Glutamatergic neuron (in vitro differentiated cells): ENCODE measurements at places on chromosomes 2 and 18.

DNA sequence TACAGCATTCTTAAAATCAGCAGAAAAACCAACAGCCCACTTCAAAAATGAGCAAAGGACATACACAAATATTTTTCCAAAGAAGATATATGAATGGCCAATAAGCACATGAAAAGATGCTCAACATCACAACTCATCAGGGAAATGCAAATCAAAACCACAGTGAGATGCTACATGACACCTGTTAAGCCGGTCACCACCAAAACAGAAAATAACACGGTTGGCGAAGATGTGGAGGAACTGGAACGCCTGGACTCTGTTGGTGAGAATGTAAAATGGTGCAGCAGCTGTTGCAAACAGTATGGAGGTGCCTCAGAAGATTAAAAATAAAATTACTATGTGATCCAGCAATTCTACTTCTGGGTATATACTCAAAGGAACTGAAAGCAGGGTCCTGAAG, 184.8 kb downstream of the INHBB start:
- no peak for DNase-seq

GRCh38 chr2:9837451-9837850, 5.8 kb upstream of the TAF1B start:
- DNase-seq: no peak

- no peak for DNase-seq
Measured at GRCh38 chr2:205484764-205485163, 197.5 kb upstream of the NRP2 start.

DNA sequence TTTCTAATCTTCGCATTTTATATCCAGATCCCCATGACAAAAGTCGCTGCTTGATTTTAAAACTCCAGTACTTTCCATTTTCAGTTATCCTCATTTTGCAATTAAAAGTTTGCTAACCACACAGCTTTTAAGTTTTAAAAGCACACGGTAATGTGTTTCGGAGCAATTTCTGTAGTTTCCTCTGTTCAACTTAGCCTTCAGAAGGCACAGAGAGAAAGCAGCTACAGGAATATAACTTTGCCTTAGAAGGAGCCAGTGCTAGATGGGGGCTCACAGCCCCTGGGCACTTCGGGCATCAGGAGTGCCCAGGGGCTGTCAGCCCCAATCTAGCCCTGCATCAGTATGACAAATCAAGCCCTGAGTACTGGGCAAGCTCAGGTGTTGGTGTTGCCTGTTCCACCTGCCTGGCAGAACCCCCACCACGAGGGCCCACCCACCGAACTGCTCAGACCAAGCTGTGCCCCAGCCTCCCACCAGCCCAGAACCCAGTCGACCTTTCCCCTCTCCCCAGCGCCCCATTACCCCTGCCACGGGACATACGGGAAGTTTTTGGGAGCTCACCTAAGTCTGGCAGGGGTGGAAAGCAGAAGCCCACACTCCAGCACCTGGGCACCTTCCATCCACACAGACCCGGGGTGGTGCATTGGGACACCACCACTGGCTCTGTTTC, 47.3 kb downstream of the TRABD2A start:
- no peak for DNase-seq

DNA sequence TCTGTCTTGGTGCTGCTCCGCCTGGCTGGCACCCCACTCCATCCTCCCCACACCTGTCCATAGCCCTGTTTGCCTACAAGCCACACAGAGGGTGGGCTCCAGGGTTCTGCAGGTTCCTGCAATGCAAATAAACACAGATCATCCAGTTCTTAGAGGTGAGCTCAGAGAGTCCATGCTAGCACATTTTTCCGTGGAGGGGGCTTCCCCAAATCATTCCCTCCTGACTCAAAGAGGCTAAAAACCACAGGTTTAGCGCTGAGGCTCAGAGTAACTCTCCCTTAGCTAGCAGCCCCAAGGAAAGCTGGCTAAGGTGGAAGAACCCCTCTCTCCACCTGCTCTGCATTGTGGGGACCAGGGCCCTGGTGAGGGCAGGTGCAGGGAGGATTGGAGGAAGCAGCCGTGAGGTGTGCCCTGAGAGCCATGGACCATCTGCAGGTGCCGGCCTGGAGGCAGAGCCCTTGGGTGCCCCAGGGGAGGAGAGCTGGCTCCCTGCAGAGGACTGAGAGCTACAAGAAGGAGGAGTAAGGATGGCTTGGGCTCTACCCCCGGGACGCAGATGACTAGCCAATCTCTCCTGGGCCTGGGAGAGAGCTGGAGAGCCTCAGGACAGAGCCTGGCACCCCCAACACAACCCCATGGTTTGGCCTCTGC, 23.8 kb upstream of the TEX44 start:
- no peak for DNase-seq

DNA sequence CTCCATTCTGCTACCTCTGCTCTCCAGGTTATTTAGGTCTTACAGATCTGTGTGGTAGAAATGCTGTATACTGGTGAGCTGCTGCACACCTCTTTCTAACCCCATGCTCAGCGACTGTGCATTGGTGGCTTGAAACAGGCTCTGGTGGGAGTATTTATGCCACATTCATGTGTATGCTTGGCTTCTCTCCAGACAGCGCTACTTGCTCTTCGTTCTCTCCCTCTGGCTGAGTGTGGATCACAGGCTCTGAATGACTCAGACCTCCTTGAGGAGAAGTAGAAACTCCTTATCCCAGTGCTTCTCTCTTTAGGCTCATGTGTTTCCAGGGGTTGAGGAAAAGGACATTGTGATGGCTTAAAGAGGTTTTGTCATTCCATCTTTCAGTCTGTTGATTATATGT, 54.9 kb downstream of the FHOD3 start:
- DNase-seq: no peak

GRCh38 chr18:72819050-72819449, 48.7 kb downstream of the NETO1 start:
- DNase-seq: no peak

DNA sequence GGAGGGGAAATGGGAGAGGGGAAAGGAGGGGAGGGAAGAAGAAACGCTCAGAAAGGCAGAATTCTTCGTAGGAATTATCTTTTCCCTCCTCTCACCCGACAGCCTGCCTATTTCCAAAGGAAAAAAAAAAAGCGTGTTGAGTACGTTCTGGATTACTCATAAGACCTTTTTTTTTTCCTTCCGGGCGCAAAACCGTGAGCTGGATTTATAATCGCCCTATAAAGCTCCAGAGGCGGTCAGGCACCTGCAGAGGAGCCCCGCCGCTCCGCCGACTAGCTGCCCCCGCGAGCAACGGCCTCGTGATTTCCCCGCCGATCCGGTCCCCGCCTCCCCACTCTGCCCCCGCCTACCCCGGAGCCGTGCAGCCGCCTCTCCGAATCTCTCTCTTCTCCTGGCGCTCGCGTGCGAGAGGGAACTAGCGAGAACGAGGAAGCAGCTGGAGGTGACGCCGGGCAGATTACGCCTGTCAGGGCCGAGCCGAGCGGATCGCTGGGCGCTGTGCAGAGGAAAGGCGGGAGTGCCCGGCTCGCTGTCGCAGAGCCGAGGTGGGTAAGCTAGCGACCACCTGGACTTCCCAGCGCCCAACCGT, at the start of gene GAD1:
Gene GAD1, plus strand, starts transcription at position 384 of the 589 bp plus-strand sequence. CDS start 1,705 bp downstream, outside the sequence.
- peak; percentile 72 for DNase-seq

- no peak for DNase-seq
Measured at GRCh38 chr18:77178559-77178958, 46.0 kb upstream of the MBP start.

GRCh38 chr2:68909793-68910674, 38.8 kb upstream of the BMP10 start:
- peak; percentile 85 for DNase-seq

DNA sequence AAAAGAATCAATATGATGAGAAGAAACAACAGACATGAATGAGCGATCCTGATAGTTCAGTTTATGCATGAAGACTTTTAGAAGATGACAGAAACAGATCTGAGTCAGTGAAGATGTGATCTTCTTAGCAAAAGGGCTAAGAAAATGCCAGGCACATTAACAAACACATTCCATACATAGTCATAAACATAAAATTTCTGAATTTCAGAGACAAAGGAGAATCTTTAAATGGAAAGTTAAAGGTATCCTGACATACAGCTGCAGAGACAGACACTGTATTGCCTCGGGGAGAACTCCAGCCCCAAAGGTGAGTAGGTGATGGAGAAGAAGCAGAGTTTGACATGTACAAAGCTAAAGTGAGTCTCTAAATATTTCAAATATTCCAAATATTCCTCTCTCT, 40.6 kb upstream of the FN1 start:
- no peak for DNase-seq

DNA sequence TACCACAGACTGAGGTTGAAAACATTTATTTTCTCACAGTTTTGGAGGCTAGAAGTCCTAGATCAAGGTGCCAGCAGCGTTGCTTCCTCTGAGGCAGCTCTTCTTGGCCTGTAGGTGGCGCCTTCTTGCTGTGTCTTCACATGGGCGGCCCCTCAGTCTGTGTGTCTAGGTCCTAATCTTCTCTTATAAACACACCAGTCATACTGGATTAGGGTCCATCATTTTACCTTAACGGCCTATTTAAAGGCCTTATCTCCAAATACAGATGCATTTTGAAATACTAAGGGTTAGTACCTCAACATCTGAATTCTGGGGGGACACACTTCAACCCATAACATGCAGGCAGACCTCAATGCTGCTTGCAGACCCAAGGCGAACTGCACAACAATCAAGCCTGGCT, 4.4 kb upstream of the RMC1 start:
- peak; percentile 71 for DNase-seq

DNA sequence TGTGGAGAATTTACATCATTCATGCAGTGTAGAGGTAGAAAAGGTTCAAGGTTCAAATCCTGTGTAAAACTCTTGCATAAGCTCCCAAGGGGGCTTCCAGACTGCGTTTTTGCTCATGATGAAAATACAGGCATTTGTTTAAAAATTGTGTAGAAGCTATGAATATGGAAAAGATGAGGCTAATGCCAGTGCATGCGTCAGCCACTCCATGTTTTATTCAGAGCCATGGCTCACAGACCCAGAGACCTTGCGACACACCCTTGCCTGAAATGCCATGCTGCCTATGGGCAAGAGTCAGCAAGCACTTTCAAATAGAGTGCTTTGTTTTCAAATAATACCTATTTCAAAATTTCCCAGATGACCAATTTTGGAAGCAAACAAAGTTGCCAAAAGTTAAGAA, 262.3 kb downstream of the TRIB2 start:
- DNase-seq: no peak

DNA sequence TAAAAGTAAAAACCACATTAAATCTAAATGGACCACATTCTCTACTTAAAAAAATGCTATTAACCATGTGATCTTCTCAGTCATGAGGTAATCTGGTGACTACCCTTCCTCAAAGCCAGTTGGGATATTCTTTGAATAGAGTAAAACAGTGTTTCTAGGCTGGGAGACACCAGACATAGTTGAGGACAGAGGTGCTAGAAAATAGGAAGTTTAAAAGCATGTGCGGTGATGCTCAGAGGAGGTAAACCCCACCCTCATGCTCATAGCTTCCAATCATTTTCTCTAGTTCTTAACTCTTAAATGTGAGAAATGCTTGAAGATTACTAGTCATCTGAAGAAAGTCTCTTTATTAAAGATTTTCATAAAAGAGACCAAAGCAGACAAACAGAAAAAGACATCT, 30.7 kb upstream of the ELAC1 start:
- no peak for DNase-seq

- DNase-seq: no peak
Measured at GRCh38 chr2:231934441-231935206, 8.4 kb upstream of the NPPC start.

- no peak for DNase-seq
Measured at GRCh38 chr2:168971261-168971660, 59.9 kb downstream of the ABCB11 start.

GRCh38 chr2:43104106-43104505, 122.3 kb downstream of the ZFP36L2 start:
- DNase-seq: no peak

- DNase-seq: peak; percentile 61
Measured at GRCh38 chr2:29920631-29921559, 491 bp downstream of the ALK start.

GRCh38 chr2:241467777-241468475, 40.5 kb downstream of the STK25 start:
- no peak for DNase-seq

GRCh38 chr2:236568068-236568921, 1.3 kb upstream of the ACKR3 start:
- peak; percentile 50 for DNase-seq

- no peak for DNase-seq
Measured at GRCh38 chr18:68992719-68993482, 195.0 kb downstream of the CCDC102B start.

GRCh38 chr2:172552547-172553291, 3.2 kb upstream of the PDK1 start:
- DNase-seq: no peak

GRCh38 chr2:195477996-195478382, 179.0 kb upstream of the SLC39A10 start:
- no peak for DNase-seq

GRCh38 chr2:150624001-150624401, 136.5 kb upstream of the RND3 start:
- no peak for DNase-seq

- no peak for DNase-seq
Measured at GRCh38 chr2:2021995-2022394, 277.7 kb upstream of the PXDN start.

- DNase-seq: no peak
Measured at GRCh38 chr2:16152071-16152927, 211.9 kb downstream of the MYCN start.

DNA sequence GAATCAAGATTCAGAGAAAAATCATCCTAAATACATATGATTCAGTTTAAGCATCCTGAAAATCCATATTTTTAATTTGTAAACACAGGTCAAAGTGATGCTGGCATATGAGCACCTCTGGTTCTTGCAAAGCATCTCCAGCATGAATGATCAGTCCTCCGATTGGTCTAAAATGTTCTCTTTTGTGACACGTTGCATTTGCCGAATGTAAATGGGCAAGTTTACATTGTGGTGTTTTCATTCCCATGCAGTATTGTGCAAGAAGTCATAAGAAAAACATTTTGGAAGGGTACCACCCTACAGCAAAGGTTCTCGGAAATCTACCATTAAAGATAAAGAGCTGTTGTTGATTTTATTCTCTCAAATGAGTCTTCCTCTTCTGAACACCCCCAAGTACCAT, 108.0 kb upstream of the UNC80 start:
- DNase-seq: no peak

DNA sequence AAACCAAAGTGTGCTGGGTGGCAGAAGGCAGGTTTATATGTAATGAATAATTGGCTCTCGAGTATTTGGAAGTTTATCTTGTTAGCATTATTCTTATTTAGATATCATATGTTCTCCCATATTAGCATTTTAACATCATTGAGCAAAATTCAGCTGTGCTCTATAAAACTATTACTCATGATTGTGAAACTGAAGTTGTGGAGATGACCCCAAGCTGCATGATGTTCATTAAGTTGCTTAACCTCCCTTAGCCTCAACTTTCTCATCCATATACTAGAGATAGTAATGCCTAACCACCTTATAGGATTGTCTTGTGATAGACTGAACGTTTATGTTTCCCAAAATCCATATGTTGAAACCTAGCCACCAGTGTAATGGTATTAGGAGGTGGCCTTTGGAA, 346.3 kb downstream of the SATB2 start:
- no peak for DNase-seq

- no peak for DNase-seq
Measured at GRCh38 chr2:118893100-118893499, 45.7 kb upstream of the EN1 start.

- DNase-seq: no peak
Measured at GRCh38 chr2:180000434-180000833, 6.7 kb downstream of the CWC22 start.
